ENCODE measurements at places on chromosomes 2 and 18. TPM values are rescaled to one million over a fixed set of nuclear protein-coding genes. Genes with fewer than 3 reads are reported as not detected.

- DNase-seq, result no peak
These were observed 357.6 kb downstream of the MTX2 start for GRCh38 chr2:176626796-176627195.

DNA sequence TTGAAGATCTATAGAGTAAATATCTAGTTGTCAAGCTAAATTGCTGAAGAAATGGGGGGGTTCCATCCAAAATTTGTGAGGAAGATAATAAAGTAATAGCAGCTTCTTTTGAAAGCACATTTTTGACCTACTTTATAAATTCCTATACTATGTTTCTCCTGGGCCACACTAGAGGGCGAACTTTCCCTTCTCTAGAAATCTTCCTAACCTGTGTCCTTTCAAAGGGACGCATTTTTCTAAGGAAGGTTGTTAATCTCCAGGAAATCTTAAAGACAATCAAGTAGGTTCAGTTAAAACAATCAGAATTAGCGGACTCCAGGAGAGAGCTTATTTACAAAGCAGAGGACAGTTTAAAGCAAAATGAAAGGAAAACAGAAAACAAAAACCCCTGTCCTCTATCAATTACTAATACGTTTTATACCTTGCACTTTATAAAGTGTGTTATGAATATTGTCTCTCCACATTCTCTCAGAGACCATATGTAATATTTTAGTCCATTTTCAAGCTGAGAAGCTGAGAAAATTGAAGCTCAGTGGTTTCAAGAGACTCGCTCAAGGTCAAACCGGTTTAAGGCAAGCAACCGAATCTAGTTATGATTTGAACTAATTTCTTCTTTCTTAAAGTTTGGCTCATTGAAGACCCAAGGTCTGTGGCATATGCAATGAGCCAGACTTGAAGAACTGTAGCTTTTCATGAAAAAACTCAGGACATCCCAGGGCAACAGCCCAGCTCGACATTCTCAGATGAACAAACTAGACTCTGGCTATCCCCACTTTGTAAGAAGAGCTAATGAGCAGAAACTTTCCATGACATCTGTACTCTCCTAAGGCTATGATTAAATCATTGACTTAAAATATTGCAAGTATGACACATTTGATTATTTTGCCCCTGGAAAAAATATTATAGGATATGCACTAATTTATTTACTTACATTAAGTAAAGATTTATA lies 273.6 kb downstream of the PAX3 start:
- no peak for DNase-seq

GRCh38 chr2:174787487-174788205 lies 23.4 kb upstream of the CHRNA1 start:
- DNase-seq, result peak; percentile 72

DNA sequence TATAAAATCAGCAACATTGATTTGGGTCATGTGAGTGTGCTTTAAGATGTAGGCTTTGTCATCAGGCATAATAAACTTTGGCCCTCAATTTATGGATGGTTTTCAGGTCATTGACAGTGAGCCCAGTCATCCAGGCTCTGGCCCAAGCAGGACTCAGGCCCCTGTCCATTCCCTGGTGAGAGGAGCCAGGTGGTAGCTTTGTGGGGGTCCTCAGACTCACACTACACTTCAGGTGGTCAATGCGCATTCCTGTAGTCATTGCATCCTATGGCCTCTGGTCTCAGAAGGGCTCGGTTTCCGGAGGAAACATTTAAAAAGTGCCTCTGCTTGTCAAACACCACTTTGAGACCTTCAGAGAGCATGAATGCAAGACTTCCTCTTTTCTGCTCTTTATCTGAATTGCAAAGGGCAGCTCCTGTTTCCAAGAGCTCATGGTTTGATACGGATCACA lies 20.2 kb downstream of the LGALSL start:
- no peak for DNase-seq

GRCh38 chr2:177717831-177718618 lies 325.5 kb downstream of the AGPS start:
- DNase-seq, result no peak

GRCh38 chr2:160332318-160332717 lies 132.2 kb upstream of the ITGB6 start:
- DNase-seq, result peak; percentile 71

- DNase-seq, result no peak
These were observed 652.5 kb upstream of the FAM98A start for GRCh38 chr2:34251578-34251977.

DNA sequence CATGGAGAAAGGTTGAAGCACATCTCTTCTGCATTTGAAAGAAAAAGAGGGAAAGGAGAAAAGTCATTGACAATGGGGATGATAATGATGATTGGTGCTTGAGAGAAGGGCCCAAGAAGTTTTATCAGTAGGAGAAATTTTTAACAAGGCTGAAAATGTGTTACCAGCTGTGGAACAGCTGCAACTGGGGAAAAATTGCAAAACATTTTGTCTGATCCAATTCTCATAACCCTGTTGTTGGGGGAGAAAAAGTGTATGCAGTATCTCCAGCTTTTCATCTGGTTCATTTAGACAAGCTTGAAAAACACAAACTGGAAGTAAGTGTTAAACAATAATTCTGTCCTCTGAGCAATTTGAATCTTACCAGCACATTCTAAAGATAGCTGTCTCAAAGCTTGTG lies 92.7 kb downstream of the CSRNP3 start:
- DNase-seq, result no peak

DNA sequence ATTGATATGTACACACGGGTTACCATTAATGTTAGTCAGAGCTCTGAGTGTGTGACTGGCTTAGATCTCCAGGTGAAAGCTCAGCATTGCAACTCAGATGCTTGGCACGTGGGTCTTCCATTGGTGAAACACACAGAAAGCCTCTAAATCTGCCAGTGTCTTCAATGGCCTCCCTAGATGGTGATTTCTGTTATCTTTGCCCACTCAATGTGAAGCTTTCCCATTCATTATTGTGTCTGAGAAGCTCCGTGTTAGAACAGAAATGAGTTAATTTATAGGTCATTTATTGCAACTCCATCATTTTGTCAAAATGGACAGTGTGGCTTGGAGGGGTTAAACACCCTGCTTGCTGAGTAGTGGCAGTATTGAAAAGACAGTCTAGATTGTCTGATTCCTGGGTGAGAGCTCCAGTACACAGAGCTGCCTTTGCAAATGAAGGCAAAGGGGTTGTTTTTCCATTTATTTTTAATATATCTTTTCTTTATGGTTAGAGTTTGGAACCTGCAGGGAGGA lies 64.7 kb upstream of the GCFC2 start:
- no peak for DNase-seq

DNA sequence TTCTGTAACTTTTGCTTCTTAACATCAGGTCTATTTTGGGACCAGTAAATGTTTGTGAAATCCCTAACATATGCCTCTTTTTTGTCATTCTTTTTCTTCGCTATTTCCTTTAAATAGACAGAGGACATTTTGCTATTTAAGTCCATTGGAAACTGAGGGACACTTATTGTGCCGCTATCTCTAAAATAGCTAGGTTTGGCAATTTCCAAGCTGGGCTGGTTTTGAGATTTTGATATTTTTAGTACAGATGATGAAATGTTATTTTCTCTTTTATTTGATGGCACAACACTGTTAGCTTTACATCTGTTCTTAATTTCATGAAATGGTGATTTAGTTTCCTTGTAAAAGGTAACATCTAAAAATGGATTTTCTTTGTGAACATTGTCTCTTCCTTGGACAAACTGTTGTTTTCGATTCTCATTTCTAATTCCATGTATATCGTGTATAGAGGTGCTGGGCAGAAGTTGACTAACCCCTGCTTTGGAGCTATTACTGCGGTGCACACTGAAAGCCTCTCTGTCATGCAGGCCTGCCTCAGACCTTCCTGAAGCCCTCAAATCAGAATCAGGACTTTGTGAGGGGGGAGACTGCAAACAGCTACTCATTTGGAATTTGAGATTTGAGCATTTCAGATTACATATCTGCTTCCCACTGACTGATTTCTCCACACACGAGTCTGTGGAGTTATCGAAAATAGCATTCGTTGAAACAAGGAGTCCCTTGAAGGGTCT lies 594 bp downstream of the RAD51AP2 start:
- no peak for DNase-seq

DNA sequence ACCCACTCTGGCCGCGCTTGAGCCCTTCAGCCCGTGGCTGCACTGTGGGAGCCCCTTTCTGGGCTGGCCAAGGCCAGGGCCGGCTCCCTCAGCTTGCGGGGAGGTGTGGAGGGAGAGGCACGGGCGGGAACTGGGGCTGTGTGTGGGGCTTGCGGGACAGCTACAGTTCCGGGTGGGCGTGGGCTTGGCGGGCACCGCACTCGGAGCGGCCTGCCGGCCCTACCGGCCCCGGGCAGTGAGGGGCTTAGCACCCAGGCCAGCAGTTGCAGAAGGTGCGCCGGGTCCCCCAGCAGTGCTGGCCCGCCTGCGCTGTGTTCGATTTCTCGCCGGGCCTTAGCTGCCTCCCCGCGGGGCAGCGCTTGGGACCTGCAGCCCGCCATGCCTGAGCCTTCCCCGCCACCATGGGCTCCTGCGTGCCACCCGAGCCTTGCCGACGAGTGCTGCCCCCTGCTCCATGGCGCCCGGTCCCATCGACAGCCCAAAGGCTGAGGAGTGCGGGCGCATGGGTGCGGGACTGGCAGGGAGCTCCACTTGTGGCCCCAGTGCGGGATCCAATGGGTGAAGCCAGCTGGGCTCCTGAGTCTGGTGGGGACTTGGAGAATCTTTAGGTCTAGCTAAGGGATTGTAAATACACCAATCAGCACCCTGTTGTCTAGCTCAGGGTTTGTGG lies 173.7 kb upstream of the FIGN start:
- no peak for DNase-seq

DNA sequence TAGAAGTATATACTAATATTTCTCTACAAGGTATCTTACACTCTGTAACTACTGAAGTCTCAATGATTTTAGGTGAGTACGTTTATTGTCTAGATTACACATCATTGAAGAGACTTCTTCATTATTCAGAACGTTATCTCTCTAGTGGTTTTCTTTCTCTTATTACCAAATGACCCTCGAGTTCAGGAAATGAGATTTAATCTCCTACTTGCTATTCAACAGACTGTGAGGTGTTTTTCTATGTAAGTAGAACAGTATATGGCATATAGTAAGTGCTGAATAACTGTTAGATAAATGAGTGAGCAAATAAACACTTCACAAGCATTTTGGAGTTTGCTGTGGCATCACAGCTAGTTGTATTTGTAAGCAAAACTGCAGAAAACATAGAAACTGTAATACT lies 947.2 kb upstream of the SLC39A10 start:
- DNase-seq, result no peak

GRCh38 chr18:36851202-36851590 lies 22.3 kb downstream of the KIAA1328 start:
- DNase-seq, result no peak

GRCh38 chr2:134504586-134505336 lies 214.0 kb downstream of the TMEM163 start:
- DNase-seq, result no peak

- no peak for DNase-seq
These were observed 240.3 kb downstream of the AGAP1 start for GRCh38 chr2:235734168-235734567.

GRCh38 chr18:36758623-36759022 lies 70.2 kb downstream of the TPGS2 start:
- no peak for DNase-seq

DNA sequence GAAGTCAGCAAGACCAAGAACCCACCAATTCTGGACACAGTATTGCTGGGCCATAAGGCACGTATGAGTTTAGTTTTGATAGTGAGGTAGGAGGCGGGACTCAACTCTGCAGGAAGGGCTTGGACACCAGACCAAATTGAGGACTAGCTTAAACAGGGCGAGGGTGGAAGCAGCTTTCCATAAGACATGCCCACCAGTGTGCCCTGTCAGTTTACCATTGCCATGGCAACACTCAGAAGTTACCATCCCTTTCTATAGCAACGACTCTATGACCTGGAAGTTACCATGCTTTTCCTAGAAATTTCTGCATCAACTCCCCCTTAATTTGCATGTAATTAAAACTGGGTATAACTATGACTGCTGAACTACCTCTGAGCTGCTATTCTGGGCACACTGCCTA lies 2.8 kb downstream of the M1AP start:
- DNase-seq, result peak; percentile 45

DNA sequence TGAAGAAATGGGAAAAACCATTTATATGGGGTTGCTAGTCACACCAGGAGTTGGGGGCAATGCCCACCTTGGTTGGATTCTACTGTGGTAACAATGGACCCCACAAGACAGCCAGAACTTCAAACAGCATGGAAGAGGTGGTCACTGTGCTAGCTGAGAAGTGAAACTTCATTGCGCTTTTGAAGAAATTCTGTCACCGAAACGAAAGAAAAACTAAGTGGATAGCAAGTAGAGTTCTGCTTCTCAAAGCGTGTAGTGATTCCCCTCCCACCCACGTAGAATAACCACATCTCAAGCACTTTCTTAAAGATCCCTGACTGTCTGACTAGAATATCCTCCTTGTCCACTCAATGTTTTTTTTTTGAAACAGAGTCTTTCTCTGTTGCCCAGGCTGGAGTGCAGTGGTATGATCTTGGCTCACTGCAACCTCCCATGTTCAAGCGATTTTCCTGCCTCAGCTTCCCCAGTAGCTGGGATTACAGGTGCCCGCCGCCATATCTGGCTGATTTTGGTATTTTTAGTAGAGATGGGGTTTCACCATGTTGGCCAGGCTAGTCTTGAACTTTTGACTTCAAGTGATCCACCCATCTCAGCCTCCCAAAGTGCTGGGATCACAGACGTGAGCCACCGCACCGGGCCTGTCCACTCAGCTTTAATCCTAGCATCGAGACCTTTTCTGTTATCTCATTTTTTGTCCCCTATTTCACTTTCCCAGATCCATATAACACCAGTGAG lies 30.1 kb upstream of the CCL20 start:
- DNase-seq, result peak; percentile 67

The NT5C1B gene
- total RNA-seq, result not detected

The ARID5A gene
- 229 TPM for total RNA-seq

The EML6 gene
- total RNA-seq, result 0.83 TPM

The C2orf66 gene
- total RNA-seq, result 0.33 TPM

The TANK gene
- 97.2 TPM for total RNA-seq

The HOXD12 gene
- total RNA-seq, result not detected

The PKP4 gene
- total RNA-seq, result 32.6 TPM

The FSIP2 gene
- total RNA-seq, result 0.21 TPM

The TUBB8B gene
- total RNA-seq, result not detected

The TMEFF2 gene
- not detected for total RNA-seq

The LHCGR gene
- not detected for total RNA-seq

The SKOR2 gene
- not detected for total RNA-seq

The RBM44 gene
- 0.42 TPM for total RNA-seq

The GGCX gene
- total RNA-seq, result 23.1 TPM

The ZNF892 gene
- total RNA-seq, result 4.7 TPM

The IMPA2 gene
- 20.1 TPM for total RNA-seq
